ENCODE measurements at places on chromosomes 1 and 21.
A peak's percentile ranks its signal among the peaks of the same experiment; 100 is the strongest.

DNA sequence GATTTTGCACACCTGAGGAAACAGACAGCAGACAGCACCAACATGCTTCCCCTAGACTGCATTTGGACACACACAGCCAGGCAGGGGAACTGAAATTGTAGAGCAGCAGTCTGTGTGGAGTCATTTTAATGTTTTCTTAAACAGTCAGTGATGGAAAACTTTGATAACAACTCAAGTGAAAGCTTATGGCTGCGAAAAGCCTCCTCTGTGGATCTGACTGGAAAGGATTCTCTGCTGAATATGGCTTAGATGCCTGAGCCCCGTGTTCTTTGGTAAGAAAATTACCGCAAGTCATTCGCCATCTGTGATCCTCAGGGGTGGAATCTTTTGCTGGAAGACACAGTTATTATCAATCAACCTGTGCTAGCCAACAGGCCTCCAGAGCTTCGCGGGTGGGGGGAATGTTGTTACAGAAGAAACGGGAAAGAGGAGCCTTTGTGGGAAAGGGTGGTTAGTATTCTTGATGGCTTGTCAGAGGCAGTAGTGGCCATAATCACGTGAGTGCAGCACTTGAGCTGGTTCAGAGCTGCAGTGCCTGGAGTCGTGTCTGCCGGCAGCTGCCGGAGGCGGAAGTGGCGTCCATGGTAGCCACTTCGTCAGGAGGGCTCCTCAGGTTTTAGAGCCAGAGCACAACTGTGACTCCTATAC, 204.7 kb downstream of the ST6GALNAC3 start:
- no peak for DNase-seq

DNA sequence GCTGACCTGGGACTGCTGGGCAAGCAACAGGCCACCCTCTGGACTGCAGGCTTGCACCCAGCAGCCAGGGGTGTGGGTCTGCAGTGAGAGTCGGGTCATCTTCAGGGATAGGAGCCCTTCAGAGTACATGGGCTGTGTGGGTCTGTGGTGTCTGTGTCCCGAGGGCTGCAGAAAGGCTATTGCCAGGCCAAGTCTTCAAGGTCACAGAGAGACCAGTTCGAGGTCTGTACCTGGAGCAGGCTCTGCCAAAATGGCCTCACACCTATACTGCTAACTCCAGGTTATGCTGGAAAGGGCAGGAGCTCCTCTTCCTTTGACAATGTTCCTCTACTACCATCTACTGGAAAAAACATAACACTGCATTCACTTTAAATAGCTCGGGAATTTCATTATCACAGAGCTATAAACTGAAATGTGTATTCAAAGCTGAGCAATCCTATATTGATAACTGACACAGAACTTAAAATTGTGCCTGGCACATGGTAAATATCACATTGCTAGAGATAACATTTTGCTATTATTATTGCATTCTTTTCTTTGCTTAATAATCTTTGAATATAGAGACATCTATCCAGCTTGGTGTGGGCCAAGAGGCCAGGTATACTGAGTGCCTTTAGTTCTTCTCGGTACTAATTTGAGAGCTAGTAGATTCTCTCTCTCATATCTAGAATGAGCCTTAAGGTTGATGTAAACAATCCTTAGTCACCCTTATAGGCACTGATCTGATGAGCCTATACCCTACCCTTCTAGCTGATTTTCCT, 6.9 kb upstream of the DNAH14 start:
- no peak for DNase-seq

- peak; percentile 40 for DNase-seq
These were observed 8.6 kb upstream of the EDN2 start for GRCh38 chr1:41493117-41493536.

GRCh38 chr1:109644670-109645069, 11.2 kb upstream of the GSTM4 start:
- no peak for DNase-seq

GRCh38 chr1:59317780-59318179, 20.9 kb downstream of the FGGY start:
- peak; percentile 89 for DNase-seq

DNA sequence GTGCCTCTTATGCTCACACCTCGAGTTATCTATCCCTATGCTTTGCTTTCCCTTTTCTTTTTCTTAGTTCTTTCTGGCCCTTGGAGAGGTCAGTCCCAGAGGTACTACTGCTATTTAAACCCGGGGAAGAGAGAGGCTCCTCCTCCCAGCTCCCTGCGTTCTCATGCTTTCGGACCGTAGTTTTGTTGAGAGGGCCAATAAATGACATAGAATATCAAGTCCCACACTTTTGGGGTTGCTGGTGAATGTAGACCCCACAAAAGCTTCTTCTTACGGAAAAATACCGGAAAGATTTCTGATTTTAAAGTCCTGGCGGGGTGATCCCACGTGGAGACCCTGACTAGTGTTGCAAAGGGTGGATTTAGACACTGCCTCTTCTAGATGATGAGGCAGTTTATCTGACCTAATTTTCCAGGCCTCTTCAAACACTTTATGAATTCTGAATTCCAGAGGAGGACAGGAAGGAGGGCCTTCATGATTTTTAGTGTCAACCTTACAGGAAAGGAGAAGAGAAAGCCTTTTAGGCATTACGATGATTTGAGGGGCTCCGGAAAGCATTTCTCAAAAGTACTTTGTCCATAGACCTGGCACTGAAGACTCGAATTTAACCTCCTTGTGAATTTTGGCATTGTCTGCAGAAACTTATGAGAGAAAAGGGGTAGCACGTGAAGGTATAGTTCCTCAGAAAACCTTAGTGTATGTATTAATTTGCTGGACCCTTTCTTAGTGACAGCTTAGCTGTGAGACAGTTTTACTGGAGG, 694 bp downstream of the TMEM167B start:
- DNase-seq = no peak

GRCh38 chr1:203271018-203271743, 34.1 kb upstream of the BTG2 start:
- DNase-seq = no peak

GRCh38 chr1:109017134-109017533, 24.8 kb downstream of the WDR47 start:
- no peak for DNase-seq

DNA sequence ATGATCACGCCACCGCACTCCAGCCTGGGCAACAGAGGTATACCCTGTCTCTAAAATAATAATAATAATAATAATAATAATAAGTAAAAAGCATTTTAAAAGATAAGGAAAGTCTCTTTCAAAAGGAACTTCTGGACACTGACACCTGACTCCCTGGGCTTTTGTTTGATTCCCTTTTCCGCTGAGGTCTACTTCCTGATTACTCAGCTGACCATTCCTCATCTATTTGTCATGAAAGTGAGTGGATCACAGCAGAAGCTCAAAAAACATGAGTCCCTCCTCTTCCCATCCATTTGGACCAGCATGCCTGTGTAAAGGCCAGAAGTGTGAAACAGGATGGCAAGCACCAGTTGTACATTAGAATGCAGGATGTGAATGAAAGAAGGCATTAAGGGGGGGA, 61.1 kb upstream of the FBXO28 start:
- DNase-seq = no peak

DNA sequence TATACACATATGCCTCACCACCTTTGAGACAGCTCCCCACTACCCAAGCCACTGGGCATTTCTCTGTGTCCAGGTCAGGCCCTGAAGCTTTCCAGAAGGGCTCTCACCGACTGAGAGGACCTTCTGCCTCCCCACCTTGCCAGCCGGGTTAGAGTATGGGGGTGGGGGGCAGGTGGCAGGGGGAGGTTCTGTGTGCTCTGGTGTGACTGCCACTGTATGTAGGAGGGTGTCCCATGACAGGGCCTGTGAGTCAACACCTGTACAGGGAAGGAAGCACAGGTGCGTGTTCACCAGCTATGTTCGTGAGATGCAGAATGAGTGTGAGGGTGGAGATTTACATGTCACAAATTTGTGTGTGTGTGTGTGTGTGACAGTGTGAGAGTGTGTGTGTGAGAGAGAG, 7.0 kb downstream of the AHDC1 start:
- no peak for DNase-seq

GRCh38 chr1:150477733-150478132, 9.5 kb upstream of the TARS2 start:
- DNase-seq = no peak

Data from brain pericyte (primary cell).